ENCODE measurements at places on chromosomes 3 and 15.

GRCh38 chr15:89754361-89755154 is 3.5 kb upstream of the MESP1 start:
- H3K27me3 ChIP-seq: no peaks in the 10 kb centered on the region
- H3K27ac ChIP-seq: peak overlapping the region; percentile 35
- no peaks in the 10 kb centered on the region for H3K36me3 ChIP-seq
- H3K4me1 ChIP-seq: peaks cover 44% of the 10 kb centered on the region

- no peak overlapping the region for H3K27ac ChIP-seq
- DNase-seq: no peak
- H3K4me3 ChIP-seq: no peak overlapping the region
- H3K27me3 ChIP-seq: no peaks in the 10 kb centered on the region
- H3K36me3 ChIP-seq: no peaks in the 10 kb centered on the region
These were observed 20.1 kb downstream of the PRR23A start for GRCh38 chr3:138985932-138986331.

- H3K4me1 ChIP-seq: peaks cover 9% of the 10 kb centered on the region
- DNase-seq: no peak
- no peak overlapping the region for H3K4me3 ChIP-seq
These were observed 24.3 kb upstream of the GP5 start for GRCh38 chr3:194423317-194423716.

DNA sequence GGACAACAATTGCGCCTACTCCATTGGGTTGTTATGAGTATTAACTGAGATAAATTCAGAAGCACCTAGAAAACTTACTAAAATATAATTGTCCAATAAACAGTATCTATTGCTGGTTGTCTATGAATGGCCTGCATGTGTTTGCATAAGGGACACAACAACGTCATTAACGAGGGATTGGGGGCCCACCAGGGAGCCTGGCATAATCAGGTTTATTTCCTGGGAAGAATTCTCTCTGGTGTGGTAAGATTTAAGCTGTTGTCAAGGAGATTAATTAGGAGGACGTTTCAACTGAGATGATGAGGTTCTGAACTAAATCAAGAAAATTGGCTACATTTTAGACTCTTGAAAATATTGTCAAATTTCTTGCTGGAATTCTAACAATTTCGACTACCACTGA is 176.1 kb upstream of the CDIN1 start:
- no peak overlapping the region for H3K4me3 ChIP-seq
- H3K27me3 ChIP-seq: no peaks in the 10 kb centered on the region
- DNase-seq: no peak
- H3K27ac ChIP-seq: no peak overlapping the region
- H3K4me1 ChIP-seq: peaks cover 11% of the 10 kb centered on the region

GRCh38 chr15:41256577-41257038 is 25.5 kb downstream of the CHP1 start:
- no peak overlapping the region for H3K27ac ChIP-seq
- DNase-seq: peak; percentile 50
- peaks cover 4% of the 10 kb centered on the region for H3K36me3 ChIP-seq
- no peak overlapping the region for H3K4me3 ChIP-seq
